Stimulated activated memory B cell treated with anti-CD40 and anti-IgM and Interleukin-4, amounts not matched to agents 10 μg/mL and 1 μg/mL and 100 μg/mL, for 72 hours (primary cell): ENCODE measurements at places on chromosomes 7 and 10.

- ATAC-seq: peak; percentile 58
Measured at GRCh38 chr7:35725280-35725680, 30.3 kb upstream of the HERPUD2 start.

- ATAC-seq: no peak
Measured at GRCh38 chr10:113891476-113891875, 37.0 kb downstream of the NHLRC2 start.

GRCh38 chr10:108095932-108096925 lies 931.7 kb upstream of the SORCS1 start:
- ATAC-seq: no peak

DNA sequence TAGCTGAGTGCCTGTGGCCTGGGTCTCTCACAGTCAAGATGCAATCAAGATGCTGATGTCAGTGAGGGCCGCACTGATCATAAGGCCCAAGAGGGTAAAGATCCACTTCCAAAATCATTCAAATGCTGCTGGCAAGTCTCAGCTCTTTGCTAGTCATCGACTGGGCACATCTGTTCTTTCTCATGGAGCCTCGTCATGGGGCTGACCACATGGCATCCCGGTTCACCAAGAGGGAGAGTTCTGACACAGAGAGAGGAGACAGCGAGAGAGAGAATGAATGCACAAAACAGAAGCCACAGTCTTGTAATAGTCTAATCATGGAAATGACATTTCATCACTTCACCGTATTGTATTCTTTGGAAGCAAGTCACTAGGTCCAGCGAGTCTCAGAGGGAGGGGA lies 1067.5 kb upstream of the C7orf33 start:
- ATAC-seq: no peak

GRCh38 chr7:2387897-2388636 lies 15.3 kb upstream of the CHST12 start:
- ATAC-seq: no peak

DNA sequence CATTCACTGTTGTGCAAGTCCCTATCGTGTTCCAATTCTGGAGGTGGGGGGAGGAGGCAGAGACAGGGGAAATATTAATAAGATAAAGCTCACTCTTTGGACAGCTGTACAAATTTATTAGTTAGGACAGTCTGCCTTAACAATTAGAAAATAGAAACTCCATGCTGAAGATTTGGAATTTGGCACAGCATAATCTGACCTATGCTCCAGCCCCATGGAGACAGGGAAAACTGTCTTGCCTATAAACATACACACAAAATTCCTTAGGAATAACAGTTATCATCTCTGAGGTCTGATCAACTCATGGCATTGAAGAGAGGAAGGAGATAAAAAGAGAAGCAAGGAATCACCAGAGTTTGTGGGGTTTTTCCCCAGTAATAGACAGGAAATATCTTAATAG lies 335.4 kb upstream of the MEOX2 start:
- ATAC-seq: no peak

DNA sequence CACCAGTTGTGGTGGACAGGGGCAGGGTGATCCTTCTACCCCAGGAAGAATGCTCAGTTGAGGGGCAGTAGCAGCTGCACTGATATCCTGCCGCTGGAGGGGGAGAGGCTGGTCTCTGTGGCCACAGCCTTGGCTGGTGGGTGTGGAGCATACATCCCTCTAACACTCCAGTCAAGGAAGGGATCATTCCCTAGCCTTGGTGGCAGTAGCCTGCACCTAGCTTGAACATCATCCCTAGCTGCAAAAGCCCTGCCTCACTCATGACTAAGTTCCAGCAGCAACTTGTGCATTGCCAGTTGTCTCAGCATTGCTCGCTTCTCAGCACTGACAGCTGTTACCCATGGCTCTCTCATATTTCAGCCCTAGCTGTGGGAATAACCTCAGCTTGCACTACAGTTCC lies 688.9 kb upstream of the POT1 start:
- ATAC-seq: no peak

GRCh38 chr10:101130141-101130540 lies 959 bp upstream of the TLX1 start:
- ATAC-seq: no peak
